Fibroblast of skin of abdomen (primary cell): ENCODE measurements at places on chromosomes 3 and 15.
A peak's percentile ranks its signal among the peaks of the same experiment; 100 is the strongest.

- peak; percentile 9 for DNase-seq
Observed at GRCh38 chr3:135779590-135780235, 185.8 kb upstream of the PPP2R3A start.

- DNase-seq: peak; percentile 40
Observed at GRCh38 chr3:113844622-113845222, 6.1 kb downstream of the GRAMD1C start.

GRCh38 chr15:69117431-69117871 lies 43.0 kb upstream of the GLCE start:
- DNase-seq: no peak

DNA sequence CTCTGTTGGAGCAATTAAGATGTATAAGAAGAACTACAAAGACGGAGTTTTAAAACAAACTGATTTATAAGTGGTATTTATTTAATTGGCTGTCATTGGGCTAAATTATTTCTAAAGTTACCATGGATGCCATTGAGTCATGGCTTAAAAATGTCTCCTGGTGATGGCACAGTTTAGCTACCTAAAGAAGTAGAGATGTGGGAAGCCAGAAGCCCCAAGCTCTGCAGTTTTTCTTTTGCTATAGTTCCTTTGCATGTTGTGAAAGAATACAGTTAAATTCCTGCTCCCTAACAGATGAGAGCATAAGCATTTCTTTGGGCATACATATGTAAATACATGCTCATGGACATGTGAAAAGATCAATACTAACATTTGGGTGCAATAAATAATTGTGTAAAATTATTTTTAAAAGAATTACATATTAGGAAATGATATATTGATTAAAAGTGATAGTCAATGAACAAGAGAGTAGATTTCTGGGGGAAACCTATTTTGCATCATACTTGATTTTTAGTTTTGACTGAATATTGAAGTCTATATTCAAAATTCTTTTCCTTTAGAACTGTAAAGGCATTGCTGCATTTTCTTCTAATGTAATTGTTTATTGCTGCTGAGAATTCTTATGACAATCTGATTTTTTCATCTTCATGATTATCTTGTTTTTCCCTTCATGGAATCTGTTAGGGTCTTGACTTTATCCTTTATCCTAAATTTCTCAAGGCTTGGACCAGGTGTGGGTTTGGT lies 2.1 kb downstream of the OPA1 start:
- DNase-seq: peak; percentile 23

GRCh38 chr3:127207727-127208482 lies 15.0 kb downstream of the PRR23E start:
- DNase-seq: no peak
